Peyer's patch (tissue), 4 donors: ENCODE measurements at places on chromosomes 2 and 18. TPM values are rescaled to one million over a fixed set of nuclear protein-coding genes. Genes with fewer than 3 reads are reported as not detected.

Gene TEX44
- total RNA-seq, result not detected

DNA sequence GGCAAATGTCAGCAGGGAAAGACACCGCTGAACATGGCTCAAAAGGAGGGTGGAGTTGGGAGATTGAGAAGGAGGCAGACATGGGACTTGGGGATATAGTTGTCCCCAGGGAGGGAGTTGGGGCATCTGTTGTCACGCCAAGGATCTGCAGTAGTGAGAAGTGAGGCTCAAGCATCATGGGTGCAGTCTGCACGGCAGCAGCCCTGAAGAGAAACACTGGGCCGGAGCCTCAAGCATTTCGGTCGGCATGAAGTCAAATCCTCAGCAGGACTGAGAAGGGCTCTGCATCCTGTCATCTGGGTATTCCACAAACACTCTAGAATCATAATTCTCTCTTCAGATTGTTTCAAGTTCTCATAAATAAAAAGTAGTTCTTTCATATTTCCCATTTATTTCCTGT is 132.7 kb upstream of the DAPL1 start:
- no peak for DNase-seq
- no peak overlapping the region for H3K4me3 ChIP-seq
- H3K4me1 ChIP-seq, result no peaks in the 10 kb centered on the region
- H3K27me3 ChIP-seq, result no peaks in the 10 kb centered on the region

Gene C2orf81
- total RNA-seq, result 1.1 TPM

- H3K27ac ChIP-seq, result no peak overlapping the region
- H3K36me3 ChIP-seq, result no peaks in the 10 kb centered on the region
- no peak for DNase-seq
- no peak overlapping the region for H3K4me3 ChIP-seq
These were observed 7.0 kb upstream of the NUP35 start for GRCh38 chr2:183117226-183117625.

DNA sequence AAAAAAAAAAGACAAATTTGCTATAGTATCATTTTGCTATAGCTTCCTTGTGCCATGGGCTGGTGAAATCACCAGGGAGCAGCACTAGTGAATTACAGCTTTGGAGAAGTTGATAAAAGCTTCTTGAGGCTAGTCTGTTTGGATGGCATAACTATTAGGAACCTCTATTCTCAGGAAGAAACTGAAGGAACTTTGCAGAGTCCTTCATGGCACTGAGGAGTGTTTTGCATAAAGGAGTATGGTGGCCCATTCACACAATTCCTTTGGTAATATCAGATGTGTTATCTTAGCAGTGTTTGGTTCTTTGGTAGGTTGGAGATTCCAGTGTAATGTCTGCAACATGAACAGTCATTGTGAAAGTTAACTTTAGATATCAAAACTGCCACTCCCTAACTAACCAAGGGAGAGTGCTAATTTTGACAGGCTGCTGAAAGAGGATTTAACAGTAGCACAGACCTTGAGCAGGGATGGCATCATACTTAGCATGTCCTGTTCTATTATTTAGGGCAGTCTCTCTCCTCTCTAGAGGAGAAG is 76.6 kb upstream of the ZFP36L2 start:
- H3K27me3 ChIP-seq, result no peaks in the 10 kb centered on the region
- DNase-seq, result no peak
- H3K4me3 ChIP-seq, result no peak overlapping the region
- no peak overlapping the region for H3K27ac ChIP-seq
- H3K4me1 ChIP-seq, result no peaks in the 10 kb centered on the region

GRCh38 chr2:152155209-152155608 is 20.4 kb downstream of the STAM2 start:
- no peaks in the 10 kb centered on the region for H3K4me1 ChIP-seq
- H3K4me3 ChIP-seq, result no peak overlapping the region
